ENCODE measurements at places on chromosomes 2 and 18.

DNA sequence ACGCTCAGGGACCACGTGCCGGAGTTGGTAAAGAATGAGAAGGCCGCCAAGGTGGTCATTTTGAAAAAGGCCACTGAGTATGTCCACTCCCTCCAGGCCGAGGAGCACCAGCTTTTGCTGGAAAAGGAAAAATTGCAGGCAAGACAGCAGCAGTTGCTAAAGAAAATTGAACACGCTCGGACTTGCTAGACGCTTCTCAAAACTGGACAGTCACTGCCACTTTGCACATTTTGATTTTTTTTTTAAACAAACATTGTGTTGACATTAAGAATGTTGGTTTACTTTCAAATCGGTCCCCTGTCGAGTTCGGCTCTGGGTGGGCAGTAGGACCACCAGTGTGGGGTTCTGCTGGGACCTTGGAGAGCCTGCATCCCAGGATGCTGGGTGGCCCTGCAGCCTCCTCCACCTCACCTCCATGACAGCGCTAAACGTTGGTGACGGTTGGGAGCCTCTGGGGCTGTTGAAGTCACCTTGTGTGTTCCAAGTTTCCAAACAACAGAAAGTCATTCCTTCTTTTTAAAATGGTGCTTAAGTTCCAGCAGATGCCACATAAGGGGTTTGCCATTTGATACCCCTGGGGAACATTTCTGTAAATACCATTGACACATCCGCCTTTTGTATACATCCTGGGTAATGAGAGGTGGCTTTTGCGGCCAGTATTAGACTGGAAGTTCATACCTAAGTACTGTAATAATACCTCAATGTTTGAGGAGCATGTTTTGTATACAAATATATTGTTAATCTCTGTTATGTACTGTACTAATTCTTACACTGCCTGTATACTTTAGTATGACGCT, 5.8 kb downstream of the MYCN start:
- DNase-seq: no peak

DNA sequence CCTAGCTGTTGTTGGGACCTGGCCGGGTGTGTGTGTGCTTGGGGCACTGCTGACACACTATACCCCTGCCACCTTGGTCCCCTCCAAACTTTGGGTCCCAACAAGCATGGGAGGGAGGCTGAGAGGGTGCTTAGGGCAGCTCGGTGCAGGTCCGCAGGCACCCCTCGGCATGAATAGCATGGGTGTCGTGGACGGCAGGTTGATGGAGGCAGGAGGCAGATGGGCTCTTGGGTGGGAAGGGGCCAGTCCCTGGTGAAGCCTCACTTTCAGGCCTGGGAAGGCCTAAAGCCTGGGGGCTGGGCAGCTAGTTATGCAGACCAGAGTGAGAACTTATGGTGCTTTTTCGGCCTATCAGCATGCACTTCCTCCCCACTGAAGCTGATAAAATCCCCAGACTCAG, 164.2 kb downstream of the CDH19 start:
- no peak for DNase-seq

DNA sequence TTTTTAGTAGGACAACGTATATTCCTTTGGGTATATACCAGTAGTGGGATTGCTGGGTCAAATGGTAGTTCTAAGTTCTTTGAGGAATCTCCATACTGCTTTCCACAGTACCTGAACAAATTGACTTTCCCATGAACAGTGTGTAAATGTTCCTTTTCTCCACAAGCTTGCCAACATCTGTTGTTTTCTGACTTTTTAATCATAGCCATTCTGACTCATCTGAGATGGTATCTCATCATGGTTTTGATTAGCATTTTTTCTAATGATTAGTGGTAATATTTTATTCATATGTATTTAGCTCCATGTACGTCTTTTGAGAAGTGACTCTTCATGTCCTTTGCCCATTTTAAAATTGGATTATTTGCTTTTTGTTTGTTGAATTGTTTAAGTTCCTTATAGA, 58.4 kb upstream of the CERS6 start:
- DNase-seq: no peak

- DNase-seq: no peak
These were observed 3.4 kb downstream of the ABCG8 start for GRCh38 chr2:43841949-43842865.

DNA sequence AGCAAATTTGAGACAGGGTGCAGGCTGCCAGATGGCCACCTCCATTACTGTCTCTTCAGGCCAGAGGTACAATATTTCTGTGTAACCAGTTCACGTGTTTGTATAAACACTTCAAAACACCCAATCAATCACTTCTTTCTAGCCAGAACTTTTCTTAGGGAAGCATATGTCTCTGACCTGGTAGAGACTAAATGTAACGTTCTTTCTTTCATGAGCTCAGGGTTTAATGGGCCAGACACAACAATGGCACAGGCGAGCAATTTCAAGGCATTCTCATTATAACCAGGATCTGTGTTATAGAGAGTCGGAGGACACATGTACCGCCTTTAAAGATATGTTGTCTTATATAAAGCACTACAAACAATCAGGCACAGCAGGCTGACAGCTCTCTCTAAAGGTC, 1846.4 kb upstream of the PIK3C3 start:
- no peak for DNase-seq

GRCh38 chr2:181850936-181851560, 40.5 kb upstream of the ITPRID2 start:
- DNase-seq: no peak

- DNase-seq: no peak
These were observed 101.6 kb upstream of the COPS8 start for GRCh38 chr2:236984046-236984445.

DNA sequence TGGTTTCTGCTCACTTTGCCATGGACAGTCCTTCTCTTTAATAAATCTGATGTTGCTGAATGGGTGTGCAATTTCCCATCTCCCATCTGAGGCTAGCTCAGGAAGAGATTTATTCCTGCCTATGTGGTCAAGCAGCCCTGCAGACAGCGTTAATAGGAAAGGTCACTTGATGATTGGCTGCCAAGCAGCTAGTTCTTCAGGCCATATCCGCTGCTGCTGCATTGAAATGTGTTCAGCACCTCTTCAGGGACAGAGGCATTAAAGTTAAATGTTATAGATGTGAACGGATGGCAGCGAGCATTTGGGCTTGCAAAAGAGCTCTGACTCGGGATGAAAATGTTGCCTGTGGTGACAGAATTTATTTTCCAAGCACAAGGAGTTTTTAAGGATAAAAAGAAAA, 474.2 kb downstream of the PIK3C3 start:
- no peak for DNase-seq

- DNase-seq: no peak
These were observed 38.2 kb upstream of the PNO1 start for GRCh38 chr2:68119504-68119903.

DNA sequence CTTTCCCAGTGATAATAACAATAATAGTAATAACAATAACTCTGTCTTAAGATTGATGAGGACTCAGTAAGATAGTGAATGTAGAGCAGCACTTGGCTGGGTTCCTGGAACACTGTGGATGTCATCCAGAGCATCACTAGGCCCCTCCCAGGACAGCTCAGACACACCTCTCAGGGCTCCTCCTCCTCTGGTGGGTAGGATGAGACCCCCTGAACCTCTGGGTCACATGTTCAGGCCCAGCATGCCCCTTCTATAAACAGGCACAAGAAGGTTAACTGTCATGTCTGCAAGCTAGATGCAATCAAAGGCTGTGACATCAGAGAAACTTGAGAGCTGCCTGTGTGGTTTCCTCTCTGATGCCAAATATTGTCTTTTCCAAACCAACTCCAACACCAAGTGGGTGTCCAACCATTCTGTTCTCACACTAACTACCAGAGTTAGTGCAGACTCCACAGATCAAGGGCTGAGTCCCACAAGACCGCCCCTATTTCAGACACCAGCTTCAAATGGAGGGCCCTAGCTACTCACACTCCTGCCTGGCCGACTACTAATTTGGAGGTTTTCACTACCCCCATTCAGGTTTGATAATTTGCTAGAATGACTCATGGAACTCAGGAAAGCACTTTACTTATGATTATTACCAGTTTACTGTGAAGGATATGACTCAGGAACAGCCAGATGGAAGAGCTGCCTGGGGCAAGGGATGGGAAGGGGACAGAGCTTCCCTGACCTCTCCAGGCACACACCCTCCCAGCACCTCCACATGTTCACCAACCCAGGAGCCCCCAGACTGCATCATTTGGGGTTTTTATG, 46.4 kb upstream of the BZW1 start:
- DNase-seq: no peak

- no peak for DNase-seq
These were observed 32.7 kb downstream of the NEMP2 start for GRCh38 chr2:190501702-190502407.

GRCh38 chr2:236209535-236209934, 41.3 kb upstream of the GBX2 start:
- no peak for DNase-seq

DNA sequence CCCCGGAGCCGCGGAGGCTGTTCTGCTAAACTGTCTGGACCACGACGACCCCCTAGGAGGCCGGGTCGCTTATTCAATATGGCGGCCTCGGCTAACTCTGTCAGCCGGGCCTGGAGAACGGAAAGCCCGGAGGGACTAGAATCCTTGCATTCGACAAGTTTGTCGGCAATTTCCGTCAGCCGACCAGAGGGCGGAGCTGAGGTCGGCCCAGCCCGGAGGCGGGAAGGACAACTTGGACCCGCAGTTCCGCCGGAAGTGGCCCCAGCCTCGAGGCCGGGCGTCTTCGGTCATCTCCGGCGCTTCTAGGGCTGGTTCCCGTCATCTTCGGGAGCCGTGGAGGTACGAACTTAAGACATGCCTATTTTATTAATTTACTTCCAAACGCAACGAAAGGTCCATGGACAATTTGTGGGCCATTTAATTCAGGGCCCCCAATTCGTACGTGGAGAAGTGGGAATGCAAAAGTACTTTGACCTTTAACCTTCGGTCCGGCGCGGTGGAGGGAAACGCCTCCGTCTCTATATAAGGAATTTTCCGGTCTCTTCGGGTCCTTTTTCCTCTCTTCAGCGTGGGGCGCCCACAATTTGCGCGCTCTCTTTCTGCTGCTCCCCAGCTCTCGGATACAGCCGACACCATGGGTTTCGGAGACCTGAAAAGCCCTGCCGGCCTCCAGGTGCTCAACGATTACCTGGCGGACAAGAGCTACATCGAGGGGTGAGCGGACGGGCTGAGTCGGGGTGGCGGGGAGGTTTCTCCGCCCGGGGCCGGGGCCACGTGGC, at the start of the genes EEF1B2 and NDUFS1:
EEF1B2 (plus strand) TSS at position 550 of the 779 bp plus-strand sequence; CDS start at position 635, 85 bp downstream.
NDUFS1 (minus strand) TSS at position 99 of the 779 bp plus-strand sequence. CDS start 5,766 bp downstream, outside the sequence.
- peak; percentile 91 for DNase-seq

GRCh38 chr2:156896294-156896693, 361.2 kb upstream of the GALNT5 start:
- no peak for DNase-seq

- peak; percentile 81 for DNase-seq
These were observed at the start of gene MFF for GRCh38 chr2:227324995-227325838. MFF (plus strand) TSS chr2:227325251; CDS start chr2:227330666, 5,415 bp downstream.

DNA sequence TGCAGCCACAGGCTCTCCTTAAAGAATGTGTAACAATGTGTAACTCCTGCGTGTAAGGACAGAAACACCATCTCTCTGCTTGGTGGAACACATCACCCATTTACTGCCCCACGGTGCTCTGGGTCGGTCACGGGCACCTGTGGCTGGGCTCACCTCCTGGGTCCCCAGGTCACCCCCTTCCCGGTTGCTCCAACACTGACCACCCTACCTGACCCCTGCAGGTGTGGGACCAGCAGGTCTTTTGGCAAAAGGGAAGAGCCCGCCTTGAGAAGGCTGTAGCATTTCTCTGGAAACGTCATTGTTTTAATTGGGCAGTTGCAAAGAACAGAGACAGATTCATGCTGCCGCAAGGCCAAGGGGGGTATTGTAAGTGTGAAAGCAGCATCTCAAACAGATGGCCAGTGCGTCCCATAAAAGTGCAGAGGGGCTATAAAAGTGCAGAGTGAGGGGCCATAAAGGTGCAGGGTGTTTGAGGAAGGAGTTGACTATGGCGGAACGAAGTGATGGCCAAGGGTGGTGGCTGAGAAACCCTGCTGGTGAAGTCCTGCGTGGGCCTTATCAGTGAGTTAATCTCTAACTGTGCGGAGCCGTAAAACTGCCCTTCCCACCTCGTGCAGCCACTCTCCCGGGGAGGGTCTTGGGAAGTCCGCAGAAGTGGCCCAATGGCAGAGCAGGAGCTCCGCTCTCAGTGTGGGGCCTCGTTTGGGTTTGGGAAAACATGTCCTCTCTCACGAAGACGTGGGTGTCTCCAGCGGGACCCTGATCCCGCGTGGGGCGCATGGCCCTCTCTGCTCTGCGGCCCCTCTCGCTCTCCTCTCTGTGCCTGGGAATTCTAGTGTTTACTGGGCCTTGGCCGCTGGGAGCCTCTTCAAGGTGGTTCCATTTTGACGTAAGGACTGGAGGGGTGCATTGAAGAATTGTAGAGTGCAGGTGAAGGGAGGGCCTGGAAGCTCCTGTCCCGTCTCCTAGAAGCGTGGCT, 13.7 kb upstream of the NEU4 start:
- DNase-seq: no peak

- DNase-seq: no peak
These were observed 13.2 kb downstream of the SPATS2L start for GRCh38 chr2:200319548-200320337.

GRCh38 chr2:52934323-52934898, 833.2 kb upstream of the CHAC2 start:
- no peak for DNase-seq

DNA sequence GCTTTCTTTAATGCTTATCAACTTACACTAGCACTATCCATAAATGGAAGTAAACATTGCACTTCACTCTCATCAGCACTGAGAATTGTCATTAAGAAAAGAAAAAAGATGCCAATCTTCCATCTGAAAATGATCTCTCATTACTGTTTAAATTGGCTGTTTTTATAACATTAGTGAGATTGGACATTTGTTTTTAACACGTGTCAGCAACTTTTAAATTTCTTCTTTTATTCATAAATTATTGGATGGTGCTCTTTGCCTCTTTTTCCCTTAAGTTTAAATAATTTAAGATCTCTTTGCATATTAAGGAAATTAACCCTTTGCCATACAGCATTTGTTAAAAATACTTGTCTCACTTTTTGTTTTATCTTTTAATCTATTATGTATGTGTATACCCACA, 146.5 kb upstream of the CHST9 start:
- no peak for DNase-seq

DNA sequence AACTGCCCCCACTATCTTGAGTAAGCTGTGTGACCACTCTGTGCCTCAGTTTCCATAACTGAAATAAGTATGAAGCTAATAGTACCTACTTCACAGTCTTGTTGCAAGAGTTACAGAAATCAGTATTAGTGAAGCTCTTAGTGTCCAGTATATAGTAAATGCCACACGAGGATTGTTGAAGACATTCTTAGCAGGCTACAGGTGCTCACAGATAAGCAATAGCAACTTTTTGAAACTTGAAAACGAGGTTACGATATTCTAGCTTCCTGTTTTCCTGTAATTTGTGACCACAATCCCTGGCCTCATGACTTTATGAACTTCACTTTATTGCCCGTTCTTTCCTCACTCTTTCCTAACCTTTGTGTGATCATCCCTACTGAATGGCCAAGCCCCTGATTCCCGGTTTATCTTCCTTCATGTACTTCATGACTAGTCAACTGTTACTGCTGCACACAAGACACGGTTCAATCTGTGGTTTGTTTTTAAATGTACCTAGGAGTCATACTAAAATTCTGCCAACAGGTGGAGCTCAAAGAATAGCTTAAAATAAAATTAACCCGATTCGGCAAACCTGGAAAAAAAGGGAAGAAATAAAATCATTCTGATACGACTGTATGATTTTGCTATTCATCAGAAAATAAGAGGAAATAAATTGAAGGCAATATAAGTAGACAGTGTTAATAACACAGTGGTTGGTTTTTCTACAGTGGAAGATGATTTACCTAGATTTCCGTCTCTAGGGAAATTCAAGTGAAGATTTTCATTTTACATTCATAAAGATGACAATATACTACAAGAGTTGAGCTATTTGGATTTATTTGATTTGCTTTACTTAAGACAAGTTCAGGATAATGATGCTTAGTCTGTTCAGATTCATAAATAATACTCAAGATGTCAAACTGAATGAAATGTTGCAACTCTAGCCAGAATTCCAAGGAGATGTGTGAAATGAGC, 38.1 kb upstream of the STAT1 start:
- DNase-seq: no peak
